ENCODE measurements at places on chromosomes 13 and 19.

- DNase-seq = no peak
Measured at GRCh38 chr19:2055931-2056836, 5.1 kb upstream of the MKNK2 start.

- DNase-seq = no peak
Measured at GRCh38 chr19:28843761-28844492, 369.0 kb downstream of the UQCRFS1 start.

DNA sequence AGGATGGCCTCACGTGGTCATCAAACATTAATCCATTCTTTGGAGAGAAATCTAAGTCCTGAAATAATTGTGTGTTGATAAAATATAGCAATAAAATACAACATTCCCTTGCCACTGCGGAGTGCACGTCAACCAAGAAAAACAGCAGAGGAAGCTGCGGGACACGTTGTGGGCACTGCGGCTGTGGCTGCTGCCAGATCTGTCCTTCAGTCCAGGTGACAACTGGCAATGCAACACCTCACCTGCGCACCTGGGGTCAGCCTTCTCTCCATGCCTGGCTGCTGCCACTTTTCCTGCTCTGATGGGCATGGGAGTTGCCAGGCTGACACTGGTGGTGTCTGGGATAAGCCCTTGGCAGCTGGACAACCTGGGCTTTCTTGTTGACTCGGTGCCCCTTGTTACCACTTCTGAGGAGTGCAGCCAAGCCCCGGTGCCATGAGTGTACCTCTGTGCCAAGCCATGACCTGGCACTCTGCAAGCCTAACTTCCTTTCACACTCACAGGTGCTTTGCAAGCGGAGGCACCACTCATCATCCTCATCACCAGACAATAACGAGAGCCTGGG, 251.6 kb upstream of the TSHZ3 start:
- DNase-seq = no peak

- no peak for DNase-seq
Measured at GRCh38 chr13:36163286-36163685, 32.1 kb upstream of the DCLK1 start.

DNA sequence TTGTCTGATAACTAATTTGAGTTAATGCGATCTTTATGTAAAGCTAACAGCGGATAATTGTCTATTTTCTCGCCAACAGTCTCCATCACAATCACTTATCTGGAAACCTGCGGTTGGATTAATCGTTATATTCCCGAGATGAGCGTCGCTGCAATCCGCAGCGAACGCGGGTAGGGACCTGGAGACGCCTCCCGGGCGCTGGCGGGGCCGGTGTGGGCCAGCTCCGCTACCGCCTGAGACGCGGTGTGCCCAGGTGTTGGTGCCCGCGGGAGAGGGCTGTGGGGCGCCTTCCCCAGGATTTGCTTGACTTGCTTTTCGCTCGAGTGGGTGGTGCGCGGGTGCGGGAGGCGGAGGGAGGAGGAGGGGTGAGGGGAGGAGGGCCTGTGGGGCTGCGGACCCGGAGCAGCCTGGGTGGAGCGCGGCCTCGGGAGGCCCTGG, 38.3 kb downstream of the SOX1 start:
- DNase-seq = no peak

GRCh38 chr19:4866595-4867424, 657 bp downstream of the PLIN3 start:
- DNase-seq = no peak

GRCh38 chr19:10872546-10873107, 1.3 kb downstream of the CARM1 start:
- DNase-seq = no peak

DNA sequence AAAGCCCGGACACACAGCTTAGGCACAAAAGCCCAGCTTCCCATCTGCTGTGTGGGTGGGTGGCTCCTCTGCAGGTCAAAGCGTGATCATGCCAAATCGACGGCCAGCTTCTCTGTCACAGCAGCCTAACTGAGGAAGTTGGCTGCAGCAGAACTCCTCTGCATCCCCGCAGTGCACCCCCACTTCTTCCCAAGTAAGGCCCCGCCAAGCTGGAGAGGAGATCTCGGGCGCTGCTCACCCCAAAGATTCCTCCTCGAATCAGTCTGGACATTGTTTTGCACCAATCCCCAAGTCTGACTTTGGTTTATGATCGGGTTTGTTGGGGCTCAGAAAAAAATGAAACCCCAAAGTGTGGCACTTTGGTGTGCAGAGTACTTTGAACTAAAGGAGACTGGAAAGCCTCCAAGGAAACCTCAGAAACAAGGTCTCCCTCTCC, 19.7 kb upstream of the CPB2 start:
- DNase-seq = no peak

DNA sequence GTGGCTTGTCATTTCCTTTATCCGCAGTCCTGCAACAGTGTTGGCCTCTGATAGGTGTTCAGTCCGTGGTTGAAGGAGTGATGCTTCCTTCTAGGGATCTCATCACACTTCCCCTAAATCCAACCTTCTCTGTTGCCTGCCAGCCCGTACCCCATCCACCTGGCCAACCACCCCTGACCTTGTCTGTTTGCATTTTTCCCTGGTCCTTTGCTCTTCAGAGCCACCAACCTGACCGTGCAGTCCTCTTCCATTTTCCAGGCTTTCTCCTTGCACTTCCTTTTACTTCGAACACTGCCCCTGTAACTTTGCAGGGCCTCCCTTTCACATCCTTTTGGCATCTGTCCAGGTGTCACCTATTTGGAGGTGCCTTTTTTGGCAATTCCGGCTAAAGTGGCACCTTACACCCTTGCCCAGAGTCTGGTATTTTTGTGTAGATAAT, 696 bp downstream of the ZNF460 start:
- DNase-seq = no peak

GRCh38 chr13:105952233-105952972, 583.1 kb downstream of the EFNB2 start:
- no peak for DNase-seq

GRCh38 chr19:18803550-18804138, 12.5 kb upstream of the COMP start:
- no peak for DNase-seq

- DNase-seq = no peak
Measured at GRCh38 chr13:90673746-90674145, 673.7 kb upstream of the MIR17HG start.

DNA sequence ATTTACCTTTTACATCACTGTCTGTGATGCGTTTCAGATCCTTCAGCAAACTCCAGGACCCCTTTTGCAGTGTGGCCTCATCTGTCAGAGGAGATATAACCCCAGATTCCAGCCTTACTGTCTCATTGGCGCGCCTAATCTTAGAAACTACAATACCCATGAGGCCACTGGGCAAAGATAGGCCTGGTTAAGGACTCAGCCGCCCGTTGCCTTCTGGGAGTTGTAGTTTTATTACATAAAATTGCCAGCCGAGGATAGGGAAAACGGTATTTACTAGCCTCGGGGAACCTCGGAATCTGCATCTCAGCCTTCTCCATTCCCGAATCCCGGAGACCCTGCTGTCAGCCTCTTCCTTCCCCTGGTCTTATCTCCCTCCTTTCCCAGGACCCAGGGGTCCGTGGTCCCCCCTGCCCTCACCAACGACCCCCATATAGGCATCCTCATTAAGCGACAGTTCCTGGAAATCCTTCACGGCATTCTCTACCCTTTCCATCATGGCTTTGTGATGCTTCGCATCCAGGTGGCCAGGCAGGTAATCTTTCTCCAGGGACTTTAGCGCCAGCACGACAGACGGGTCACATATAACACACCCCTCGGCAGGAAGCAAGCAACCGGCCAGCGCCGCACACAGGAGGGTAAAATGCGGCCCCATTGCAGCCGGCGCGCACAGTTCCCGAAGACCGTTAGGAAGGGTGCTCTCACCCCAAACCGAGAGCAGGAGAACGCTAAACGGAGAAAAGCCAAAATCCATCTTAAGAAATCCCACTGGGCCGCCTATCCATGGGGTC, 1.3 kb downstream of the IZUMO1 start:
- no peak for DNase-seq
